ENCODE measurements at places on chromosomes 4 and X.
A peak's percentile ranks its signal among the peaks of the same experiment; 100 is the strongest.

DNA sequence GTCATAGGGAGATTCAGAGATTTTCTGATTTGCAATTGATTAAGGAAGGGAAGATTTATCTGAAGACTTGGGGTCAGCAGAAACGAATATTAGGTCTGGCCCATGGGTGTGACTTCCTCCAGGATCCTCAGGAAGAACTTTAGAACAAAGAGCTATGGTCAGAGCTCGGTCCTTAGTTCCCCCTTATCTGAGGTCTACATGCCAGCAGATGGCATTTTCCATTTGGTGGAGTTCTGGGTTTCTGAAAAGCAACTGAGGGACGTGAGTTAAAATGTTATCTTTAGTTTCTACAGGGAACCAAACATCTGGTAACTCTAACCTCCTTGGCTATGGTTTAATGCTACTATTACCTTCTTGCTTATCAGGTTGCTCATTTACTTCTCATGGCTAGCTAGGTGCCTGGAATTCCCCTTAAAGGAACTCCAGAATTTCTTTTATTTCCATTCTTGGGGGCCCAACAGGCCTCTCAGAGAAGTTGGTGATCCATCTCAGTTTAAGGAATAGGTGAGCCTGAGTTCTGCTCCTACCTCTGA lies 40.7 kb downstream of the KLF3 start:
- no peak for DNase-seq

GRCh38 chrX:124239911-124240310 lies 92.5 kb upstream of the TEX13D start:
- DNase-seq: no peak

- no peak for DNase-seq
These were observed 423 bp downstream of the RPL39 start for GRCh38 chrX:119790977-119791436.

GRCh38 chr4:76233529-76233928 lies 18.0 kb upstream of the FAM47E start:
- no peak for DNase-seq

GRCh38 chr4:8258552-8259212 lies 10.9 kb upstream of the HTRA3 start:
- DNase-seq: no peak

DNA sequence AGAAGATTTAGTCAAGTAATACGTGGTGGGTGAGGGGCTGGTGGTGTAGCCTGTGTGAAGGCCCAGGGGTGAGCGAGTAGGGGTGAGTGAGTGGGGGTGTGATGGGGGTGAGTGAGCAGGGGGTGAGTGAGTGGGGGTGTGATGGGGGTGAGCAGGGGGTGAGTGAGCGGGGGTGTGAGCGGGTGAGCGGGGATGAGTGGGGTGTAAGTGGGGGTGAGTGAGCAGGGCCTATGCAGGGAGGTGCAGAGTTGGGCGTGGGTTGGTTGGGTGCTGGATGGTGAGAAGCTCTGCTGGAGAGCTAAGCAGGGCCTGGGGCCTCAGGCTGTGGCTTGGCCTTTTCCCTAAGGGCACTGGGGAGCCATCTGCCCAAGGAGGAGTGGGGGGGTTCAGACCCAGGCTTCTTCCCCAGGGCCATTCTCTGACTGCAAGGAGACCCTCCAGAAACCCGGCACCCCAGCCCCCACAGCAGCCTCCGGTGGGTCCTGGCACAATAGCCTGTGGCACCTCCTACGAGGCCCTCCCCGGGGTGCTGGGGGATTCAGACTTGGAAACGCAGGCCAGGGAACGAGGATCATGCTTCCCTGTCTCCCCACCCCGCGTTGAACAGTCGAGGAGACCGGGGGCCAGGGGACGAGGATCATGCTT lies 30.4 kb downstream of the SH3TC1 start:
- no peak for DNase-seq

- DNase-seq: no peak
These were observed 7.5 kb downstream of the CLDN2 start for GRCh38 chrX:106927700-106928099.

- no peak for DNase-seq
These were observed 245.4 kb downstream of the FBXW7 start for GRCh38 chr4:152290366-152290921.

- DNase-seq: no peak
These were observed 6.8 kb upstream of the VSIG4 start for GRCh38 chrX:66046612-66047235.

GRCh38 chr4:117324851-117325491 lies 239.6 kb upstream of the TRAM1L1 start:
- DNase-seq: no peak

- no peak for DNase-seq
These were observed 899.5 kb upstream of the INTU start for GRCh38 chr4:126733301-126733700.

DNA sequence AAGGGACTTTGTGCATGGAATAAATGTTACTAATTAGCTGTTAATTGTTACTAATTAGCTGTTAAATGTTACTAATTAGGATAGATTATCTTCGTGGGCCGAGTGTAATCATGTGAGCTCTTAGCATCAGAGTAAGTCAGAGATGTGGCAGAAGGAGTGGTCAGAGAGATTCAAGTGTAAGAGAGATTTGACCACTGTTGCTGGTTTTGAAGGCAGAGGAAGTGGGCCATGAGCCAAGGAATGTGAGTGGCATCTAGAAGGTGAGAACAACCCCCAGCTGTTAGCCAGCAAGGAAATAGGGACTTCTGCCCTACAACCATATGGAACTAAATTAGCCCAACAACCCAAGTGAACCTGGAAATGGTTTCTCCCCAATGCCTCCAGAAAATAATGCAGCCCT lies 28.2 kb downstream of the ODAPH start:
- no peak for DNase-seq

DNA sequence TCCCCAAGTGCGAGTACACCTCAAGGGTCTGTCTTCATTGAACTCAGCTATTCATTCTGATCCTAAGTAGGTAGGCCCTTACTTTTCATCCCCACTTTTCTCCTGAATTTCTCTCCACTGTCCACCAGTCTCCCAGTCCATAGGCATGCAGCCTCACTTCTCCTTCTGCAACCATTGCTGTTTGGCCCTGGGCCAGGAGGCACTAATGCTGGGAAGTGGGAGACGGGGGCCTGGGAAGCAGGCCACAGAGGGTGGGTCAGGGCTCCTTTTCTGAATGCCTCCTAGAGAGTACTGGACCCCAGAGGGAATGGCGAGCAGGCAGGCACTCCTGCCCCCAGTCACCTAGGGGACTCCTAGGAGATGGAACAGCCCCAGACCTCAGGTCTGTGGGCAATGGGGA lies 203.5 kb upstream of the RPL34 start:
- DNase-seq: no peak

GRCh38 chr4:23745377-23745776 lies 144.5 kb downstream of the PPARGC1A start:
- DNase-seq: no peak

DNA sequence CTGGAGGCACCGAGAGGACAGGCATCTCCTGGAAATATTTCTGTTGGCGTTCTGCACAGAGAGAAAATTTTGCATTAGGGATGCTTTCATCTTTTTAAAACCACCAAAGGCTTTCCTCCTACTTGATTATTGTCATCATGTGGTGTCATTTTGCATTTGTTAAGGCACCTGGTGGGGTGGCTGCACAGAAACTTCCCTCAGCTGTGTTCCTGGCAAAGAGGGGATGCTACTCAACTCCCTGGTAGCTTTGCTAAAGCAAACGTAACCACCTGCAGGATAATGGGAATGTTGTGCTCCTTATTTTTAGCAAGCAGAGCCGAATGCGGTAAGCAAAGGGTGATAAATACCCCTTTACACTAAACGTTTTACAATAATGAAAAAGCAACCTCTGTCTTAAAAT lies 229.8 kb downstream of the STIM2 start:
- no peak for DNase-seq

DNA sequence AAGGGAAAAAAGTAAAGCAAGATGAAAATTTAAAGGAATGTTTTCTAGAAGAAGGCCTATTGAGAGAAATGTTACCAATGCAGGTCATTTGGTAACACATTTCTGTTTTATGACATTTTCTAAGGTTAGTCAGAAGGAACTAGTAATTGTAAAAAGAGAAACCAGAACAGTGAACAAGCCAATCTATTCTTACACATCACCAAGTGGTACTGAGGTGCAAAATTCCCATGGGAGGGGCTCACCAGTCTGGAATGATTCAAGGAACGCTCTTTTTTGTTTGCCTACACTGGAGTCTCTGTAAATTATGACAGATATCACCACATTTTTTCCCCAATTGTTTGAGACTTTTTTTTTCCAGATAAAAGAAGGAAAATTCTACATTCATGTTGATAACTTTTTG lies 404.7 kb upstream of the CNKSR2 start:
- DNase-seq: no peak

- no peak for DNase-seq
These were observed 54.3 kb downstream of the CHRDL1 start for GRCh38 chrX:110741213-110741796.

GRCh38 chrX:110265661-110266060 lies 52.2 kb downstream of the AMMECR1 start:
- no peak for DNase-seq

- no peak for DNase-seq
These were observed 246.5 kb upstream of the HS3ST1 start for GRCh38 chr4:11675051-11675800.

GRCh38 chr4:138367942-138368341 lies 125.8 kb upstream of the SLC7A11 start:
- no peak for DNase-seq

DNA sequence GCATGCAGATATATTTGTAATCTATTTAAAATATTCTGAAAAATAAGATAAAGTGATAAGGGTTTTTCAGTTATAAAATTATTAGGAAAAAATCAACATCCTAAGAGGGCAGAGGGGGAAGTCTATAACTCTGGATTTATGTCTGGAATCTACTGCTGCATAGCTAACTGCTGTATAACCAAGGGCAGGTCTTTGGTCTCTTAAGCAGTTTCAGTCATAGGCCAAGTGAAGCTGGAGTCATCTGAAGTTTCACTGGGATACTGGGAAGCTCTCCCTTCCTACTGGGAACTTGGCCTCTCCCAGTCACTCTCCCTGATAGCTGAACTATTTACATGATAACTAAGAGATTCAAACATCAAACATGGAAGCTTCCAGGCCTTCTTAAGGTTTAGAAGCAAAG lies 1409.9 kb upstream of the PCDH7 start:
- DNase-seq: no peak

GRCh38 chrX:36357855-36358254 lies 438.3 kb downstream of the CFAP47 start:
- DNase-seq: no peak

- DNase-seq: peak; percentile 20
These were observed 143.6 kb downstream of the TMEM164 start for GRCh38 chrX:110146521-110146920.

DNA sequence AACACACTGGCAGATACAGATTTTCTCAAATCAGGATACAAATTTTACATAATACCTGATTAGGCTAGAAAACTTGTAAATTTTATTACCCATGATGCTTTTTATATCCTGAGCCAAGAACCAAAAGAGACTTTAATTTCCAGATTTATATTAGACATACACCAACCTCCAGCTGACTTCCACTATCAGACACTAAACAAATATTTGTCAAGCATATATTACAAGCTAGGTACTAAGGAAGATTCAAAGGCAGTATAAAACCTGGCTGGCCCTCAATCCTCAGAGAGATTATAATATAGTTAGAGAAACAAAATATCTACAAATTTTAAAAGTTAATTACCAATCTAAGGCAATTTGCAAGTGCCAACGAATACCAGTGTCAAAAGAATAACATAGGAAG lies 357.8 kb upstream of the F9 start:
- DNase-seq: no peak

DNA sequence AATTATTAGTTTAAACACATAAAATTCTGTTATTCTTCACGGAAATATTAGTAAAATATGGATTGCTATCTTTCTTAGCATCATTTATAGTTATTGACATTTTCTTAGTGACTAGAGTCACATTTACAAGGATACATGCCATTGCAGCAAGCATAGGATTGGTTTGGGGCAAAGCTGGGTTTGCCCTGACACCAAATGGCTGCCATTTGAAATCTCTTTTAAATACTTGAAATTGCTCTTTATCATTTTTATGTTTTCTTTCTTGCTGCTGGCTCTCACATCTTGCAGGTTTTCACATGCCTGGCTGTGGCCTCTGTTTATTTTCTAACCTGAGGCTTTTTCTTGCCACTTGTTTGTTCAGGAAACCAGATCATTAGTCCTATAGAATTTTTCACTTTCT lies 39.9 kb downstream of the EGF start:
- no peak for DNase-seq

DNA sequence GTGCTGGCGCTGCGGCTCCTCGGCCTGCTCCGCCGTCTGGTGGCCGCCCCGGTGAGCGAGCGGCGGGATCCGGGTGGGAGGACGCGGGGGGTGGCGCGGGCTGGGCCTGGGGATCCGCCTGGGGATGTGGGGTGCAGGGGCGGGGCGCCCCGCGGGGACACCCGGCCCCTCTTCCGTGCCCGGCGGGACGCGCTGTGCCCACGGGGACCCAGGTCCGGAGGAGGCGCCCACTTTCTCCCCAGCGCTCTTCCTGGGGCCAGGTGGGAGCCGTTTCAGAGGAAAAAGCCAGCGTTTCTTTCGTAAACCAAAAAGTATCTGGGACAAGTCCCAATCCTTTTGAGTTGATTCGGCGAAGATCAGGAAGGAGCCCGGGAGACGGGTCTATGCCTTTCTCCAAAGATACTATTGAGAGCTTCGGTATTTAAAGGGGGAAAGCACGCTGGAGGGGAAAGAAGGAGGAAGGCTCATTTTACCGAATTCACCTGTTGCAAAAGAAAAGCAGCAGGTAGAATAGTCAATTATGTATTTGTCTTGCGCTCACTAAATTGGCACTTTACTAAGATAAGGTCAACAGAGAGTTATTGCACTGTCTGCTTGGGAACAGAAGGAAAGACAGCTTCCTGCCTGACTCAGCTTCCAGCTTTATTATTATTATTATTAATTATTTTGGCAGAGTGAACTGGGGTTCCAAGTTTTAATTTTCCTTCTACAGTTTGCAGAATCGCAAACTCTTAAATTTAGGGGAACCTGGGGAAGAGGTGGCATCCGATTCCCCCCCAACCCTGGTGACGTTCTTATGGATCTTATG lies 81.5 kb upstream of the CD99 start:
- DNase-seq: no peak

DNA sequence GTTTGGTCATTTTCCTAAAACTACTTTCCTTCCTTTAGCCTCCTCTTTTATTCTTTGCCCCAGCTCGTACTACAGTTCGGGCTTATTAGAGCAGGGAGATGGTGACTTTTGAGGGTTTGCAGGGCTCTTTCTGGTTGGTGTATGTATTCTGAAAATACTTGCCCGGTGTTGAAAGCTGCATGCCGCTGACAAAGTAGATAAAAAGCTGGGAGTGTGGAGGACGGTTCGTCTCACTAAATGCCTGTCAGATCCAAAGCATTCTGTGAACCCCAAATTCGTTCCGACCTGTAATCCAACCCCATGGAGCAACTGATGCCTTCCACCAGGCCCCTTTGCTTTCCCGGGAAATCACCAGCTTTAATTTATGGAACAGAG lies 19.2 kb downstream of the TRIM2 start:
- DNase-seq: no peak

GRCh38 chr4:15037923-15038541 lies 35.8 kb downstream of the CPEB2 start:
- no peak for DNase-seq
